Upper lobe of left lung (tissue), 6 donors: ENCODE measurements at places on chromosomes 11 and 22. TPM values are rescaled to one million over a fixed set of nuclear protein-coding genes. Genes with fewer than 3 reads are reported as not detected.

DNA sequence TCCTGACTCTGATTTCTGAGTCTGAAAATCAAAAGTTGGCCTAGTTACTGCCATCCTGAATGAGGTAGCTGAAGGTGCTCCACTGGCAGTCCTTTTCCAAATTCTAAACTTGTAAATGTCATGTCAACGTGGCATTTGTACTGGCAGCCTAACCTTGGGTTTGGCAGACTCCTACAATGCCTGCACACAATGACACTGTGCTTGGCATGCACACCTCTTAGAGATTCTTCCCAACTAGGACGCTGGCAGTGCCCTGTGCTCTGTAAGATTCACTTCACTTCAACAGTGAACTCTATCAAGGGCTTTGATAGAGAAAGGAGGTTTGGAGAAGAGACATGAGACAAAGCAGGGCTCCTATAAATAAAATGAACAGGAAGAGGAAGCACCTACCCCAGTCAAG, 21.9 kb upstream of the PPP2R1B start:
- no peaks in the 10 kb centered on the region for H3K4me1 ChIP-seq
- no peak for DNase-seq
- H3K27me3 ChIP-seq: no peaks in the 10 kb centered on the region

GRCh38 chr11:7077101-7077500, 11.7 kb upstream of the RBMXL2 start:
- H3K4me3 ChIP-seq: no peak overlapping the region
- DNase-seq: peak; percentile 61
- H3K36me3 ChIP-seq: no peaks in the 10 kb centered on the region

DNA sequence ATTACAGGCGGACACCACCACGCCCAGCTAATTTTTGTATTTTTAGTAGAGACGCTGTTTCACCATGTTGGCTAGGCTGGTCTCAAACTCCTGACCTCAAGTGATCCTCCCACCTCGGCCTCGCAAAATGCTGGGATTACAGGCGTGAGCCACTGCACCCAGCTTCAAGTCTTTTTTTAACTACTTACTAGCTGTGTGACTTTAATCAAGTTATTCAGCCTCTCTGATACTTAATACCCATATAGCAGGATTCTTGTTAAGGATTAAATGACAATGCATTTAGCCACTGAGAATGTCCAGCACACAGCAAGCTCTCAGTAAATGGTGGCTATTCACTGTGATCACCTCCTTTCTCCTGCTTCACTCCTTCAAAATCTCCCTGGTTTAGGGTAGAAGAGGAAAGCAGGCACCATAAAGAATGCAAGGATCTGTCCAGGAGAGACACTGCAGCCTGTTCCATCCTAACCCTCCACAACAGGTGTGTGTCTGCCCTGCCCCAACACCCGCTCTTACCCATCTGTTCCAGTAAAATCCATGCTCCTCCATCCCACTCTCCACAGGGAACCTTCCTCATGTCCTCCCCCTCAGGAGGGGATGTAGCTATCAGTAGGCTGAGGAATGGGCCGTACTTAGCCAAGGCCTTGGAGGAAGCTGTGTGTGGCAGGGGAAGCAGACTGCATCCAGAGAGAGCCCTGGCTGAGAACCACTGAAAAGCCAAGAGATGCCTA, 69.3 kb downstream of the MICAL3 start:
- H3K4me3 ChIP-seq: no peak overlapping the region
- H3K27me3 ChIP-seq: no peaks in the 10 kb centered on the region
- H3K36me3 ChIP-seq: no peaks in the 10 kb centered on the region
- peaks cover 6% of the 10 kb centered on the region for H3K4me1 ChIP-seq
- peak; percentile 0 for DNase-seq

GRCh38 chr11:120954381-120954780, 69.5 kb upstream of the TBCEL start:
- H3K4me1 ChIP-seq: no peaks in the 10 kb centered on the region
- H3K27me3 ChIP-seq: no peaks in the 10 kb centered on the region

DNA sequence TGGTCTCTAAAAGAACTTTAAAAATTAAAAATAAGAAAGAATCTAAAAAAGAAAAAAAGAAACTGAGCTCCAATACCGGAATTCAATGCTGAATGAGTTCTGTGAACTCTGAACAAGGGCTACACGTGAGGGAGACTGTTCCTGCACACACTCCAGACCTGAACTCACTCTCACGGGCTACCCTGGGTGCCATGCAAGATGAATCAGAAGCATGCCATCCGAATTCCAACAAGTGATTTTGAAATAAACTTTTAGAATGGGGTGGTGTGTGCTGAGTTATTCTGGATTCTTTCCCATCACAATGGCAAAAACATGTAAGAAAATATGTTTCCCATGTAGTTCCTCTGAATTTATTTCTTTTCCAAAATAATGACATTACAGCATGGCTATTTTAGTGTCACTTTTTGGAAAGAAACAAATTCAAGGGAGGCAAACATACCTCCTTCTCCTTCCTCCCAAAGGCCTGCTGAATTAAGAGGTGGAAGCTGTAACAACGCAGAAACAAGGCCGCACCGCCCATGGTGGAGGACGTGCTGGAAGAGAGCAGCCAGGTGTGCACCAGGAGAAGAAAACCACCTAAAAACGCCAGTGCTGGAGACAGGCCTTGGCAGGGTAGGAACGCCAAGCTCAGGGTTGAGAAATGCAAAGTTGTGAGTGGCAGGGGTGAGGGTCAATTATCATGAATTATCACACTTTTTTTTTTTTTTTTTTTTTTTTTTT, 63.2 kb upstream of the ARFGAP3 start:
- no peak for DNase-seq
- no peaks in the 10 kb centered on the region for H3K27me3 ChIP-seq
- H3K4me1 ChIP-seq: peaks cover 47% of the 10 kb centered on the region
- H3K4me3 ChIP-seq: no peak overlapping the region
- peak overlapping the region; percentile 31 for H3K27ac ChIP-seq

- peak; percentile 95 for DNase-seq
- H3K4me3 ChIP-seq: peak within 1 kb of the TSS; percentile 47
- peak within 1 kb of the TSS; percentile 84 for H3K27ac ChIP-seq
- peaks cover 13% of the 10 kb centered on the region for H3K4me1 ChIP-seq
- no peaks in the 10 kb centered on the region for H3K36me3 ChIP-seq
Measured at GRCh38 chr11:124953753-124954589, at the start of gene CCDC15. CCDC15 (plus strand) TSS chr11:124954202; CDS start chr11:124954733, 531 bp downstream.

DNA sequence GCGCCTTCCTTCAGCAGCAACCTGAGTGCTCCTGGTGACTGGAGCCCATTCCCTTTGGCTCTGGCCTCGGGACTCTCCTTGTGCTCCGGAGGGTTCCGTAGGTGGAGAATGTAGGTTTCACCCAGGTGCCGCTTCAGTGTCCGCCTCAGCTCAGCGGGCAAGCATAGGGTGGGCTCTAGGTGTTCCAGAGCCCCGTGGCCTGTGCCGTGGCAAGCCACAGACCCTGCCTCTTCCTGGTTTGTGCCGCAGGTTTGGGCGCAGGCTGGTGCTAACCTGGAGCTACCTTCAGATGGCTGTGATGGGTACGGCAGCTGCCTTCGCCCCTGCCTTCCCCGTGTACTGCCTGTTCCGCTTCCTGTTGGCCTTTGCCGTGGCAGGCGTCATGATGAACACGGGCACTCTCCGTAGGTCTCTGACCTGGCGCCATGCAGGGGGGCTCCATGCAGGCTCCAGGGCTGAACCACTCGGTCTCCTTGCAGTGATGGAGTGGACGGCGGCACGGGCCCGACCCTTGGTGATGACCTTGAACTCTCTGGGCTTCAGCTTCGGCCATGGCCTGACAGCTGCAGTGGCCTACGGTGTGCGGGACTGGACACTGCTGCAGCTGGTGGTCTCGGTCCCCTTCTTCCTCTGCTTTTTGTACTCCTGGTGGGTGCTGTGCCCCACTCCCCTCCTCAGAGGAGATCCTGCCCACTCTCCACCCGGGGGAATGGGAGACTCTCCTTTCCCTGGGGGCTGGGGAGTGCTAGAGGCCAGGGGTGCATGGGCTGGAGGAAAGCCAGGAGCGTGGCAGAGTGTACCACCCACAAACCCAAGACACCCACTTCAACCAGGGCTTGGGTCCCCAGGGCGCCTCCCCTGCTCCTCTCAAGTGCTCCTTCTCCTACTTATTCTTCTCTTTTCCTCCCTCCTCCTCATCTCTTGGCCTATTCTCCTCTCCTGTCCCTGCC, 2.4 kb downstream of the SLC22A12 start:
- no peak overlapping the region for H3K4me3 ChIP-seq
- no peaks in the 10 kb centered on the region for H3K4me1 ChIP-seq
- H3K27me3 ChIP-seq: no peaks in the 10 kb centered on the region
- H3K27ac ChIP-seq: no peak overlapping the region
- no peaks in the 10 kb centered on the region for H3K36me3 ChIP-seq
- no peak for DNase-seq

DNA sequence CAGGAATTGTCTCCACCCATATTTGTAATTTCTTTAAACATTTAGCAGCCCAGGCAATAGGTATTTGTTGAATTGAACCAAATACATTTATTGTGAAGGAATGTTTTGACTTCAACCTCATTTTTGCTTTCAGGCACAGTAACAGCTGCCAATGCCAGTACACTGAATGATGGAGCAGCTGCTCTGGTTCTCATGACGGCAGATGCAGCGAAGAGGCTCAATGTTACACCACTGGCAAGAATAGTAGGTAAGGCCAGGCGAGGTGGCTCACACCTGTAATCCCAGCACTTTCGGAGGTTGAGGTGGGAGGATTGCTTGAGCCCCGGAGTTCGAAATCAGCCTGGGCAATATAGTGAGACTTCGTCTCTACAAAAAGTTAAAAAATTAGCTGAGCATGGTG, 20.9 kb downstream of the ACAT1 start:
- peaks cover 91% of the 10 kb centered on the region for H3K36me3 ChIP-seq
- H3K27me3 ChIP-seq: no peaks in the 10 kb centered on the region
- H3K4me1 ChIP-seq: no peaks in the 10 kb centered on the region
- no peak overlapping the region for H3K27ac ChIP-seq
- DNase-seq: no peak
- H3K4me3 ChIP-seq: no peak overlapping the region

DNA sequence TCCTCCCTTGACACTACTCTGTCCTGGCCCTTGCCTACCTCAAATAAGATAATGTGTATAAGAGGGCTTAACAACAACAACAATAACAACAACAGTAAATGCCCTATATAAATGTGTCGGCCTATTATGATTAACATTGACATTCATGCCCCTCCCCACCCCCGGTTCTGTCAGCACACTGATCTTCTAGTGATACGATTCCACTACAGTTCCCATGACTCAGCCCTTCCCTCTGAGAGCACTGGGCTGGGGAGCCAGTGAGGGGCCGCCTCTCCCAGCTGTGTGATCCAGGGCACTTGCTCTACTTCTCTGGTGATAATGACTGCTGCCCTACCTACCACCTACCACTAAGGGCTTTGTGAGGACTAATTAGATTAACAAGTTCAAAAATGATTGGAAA, 92.2 kb upstream of the PHOX2A start:
- no peak for DNase-seq
- no peak overlapping the region for H3K4me3 ChIP-seq
- H3K27ac ChIP-seq: no peak overlapping the region

DNA sequence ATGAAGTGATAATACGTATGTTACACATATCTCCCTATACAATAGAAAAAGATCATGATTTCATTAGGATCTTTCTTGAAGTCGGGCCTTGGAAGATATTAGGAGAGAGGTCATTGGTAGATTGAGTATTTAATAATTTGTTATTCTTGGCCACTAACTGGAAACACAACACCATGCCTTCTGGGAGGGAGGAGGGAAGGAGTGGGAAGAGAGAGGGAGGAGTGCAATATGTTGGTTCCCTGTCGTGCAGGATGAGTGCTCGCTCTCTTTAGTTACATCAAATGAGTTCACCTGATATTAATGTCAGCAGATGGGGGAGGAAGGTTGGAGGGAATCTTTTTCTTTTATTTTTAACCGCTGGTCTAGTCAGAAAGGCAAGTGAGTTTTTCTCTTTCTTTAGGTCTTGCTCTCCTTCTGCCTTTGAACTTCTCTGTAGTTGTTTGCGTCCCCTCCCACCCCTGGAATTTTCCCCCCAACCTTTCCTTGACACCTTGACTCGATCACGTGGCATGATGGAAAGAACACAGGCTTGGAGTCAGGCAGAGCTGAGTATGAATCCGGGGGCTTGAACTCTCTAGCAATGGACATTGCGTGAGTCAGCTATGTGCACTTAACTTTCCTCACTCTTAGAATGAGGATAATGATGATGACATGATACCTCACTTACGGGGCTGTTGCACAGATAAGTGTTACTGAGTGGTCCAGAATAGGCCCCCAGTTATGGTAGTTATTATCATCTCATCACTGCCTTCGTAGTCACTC, 6.2 kb downstream of the ADAMTS15 start:
- peaks cover under 1% of the 10 kb centered on the region for H3K27me3 ChIP-seq
- no peak overlapping the region for H3K4me3 ChIP-seq
- H3K27ac ChIP-seq: no peak overlapping the region
- peaks cover 2% of the 10 kb centered on the region for H3K4me1 ChIP-seq

GRCh38 chr11:86749376-86749775, 51.0 kb upstream of the PRSS23 start:
- H3K36me3 ChIP-seq: no peaks in the 10 kb centered on the region
- DNase-seq: no peak
- H3K4me1 ChIP-seq: no peaks in the 10 kb centered on the region
- H3K4me3 ChIP-seq: no peak overlapping the region
- H3K27ac ChIP-seq: no peak overlapping the region

DNA sequence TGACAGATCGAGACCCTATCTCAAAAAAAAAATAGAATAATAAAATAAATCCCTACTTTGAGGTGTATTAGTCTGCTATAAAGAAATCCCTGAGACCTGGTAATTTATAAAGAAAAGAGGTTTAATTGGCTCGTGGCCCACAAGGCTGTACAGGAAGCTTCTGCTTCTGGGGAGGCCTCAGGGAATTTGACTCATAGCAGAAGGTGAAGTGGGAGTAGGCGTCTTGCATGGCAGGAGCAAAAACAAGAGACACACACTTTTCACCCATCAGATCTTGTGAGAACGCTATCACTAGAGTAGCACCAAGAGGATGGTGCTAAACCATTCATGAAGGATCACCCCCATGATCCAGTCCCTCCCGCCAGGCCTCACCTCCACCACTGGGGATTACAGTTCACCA, 29.2 kb downstream of the CDPF1 start:
- no peak for DNase-seq
- no peaks in the 10 kb centered on the region for H3K4me1 ChIP-seq
- H3K27ac ChIP-seq: no peak overlapping the region
- H3K27me3 ChIP-seq: no peaks in the 10 kb centered on the region

- H3K36me3 ChIP-seq: no peaks in the 10 kb centered on the region
- no peak for DNase-seq
- H3K4me3 ChIP-seq: no peak overlapping the region
- no peak overlapping the region for H3K27ac ChIP-seq
Measured at GRCh38 chr11:64637334-64638017, 46.5 kb downstream of the SLC22A12 start.

DNA sequence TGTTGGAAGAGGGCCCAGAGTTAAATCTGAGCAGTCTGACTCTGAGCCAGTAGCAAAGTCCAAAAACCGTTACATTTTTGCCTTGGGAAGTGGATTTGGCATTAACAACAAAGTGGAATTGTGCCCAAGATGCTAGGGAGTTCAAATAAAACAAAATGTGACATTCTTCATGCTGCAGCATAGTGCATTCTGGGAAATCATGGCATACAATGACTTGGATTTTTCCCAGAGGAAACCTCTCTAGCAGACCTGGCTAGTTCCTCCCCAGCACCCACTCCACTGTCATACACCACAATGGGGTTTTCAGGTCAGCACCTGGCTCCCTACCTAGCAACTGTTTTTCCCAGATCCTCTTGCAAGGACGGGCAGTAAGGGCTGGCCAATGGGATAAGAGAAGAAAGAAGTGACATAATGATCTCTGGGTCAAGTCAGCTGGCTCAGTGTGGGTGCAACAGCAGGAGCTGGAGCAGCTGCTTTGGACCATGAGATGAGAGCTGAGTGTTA, 24.8 kb upstream of the CYB5R3 start:
- no peak overlapping the region for H3K27ac ChIP-seq
- H3K4me1 ChIP-seq: peaks cover 26% of the 10 kb centered on the region
- DNase-seq: no peak
- H3K36me3 ChIP-seq: no peaks in the 10 kb centered on the region

The OR2AG1 gene
- not detected for total RNA-seq

The C11orf42 gene
- total RNA-seq: not detected

The ROBO4 gene
- total RNA-seq: 52.3 TPM

The MOGAT2 gene
- total RNA-seq: 0.11 TPM

The FGF19 gene
- 0.24 TPM for total RNA-seq
